ENCODE measurements at places on chromosomes 5 and 9.

- no peak for DNase-seq
Measured at GRCh38 chr5:128228008-128228407, 144.4 kb downstream of the SLC12A2 start.

DNA sequence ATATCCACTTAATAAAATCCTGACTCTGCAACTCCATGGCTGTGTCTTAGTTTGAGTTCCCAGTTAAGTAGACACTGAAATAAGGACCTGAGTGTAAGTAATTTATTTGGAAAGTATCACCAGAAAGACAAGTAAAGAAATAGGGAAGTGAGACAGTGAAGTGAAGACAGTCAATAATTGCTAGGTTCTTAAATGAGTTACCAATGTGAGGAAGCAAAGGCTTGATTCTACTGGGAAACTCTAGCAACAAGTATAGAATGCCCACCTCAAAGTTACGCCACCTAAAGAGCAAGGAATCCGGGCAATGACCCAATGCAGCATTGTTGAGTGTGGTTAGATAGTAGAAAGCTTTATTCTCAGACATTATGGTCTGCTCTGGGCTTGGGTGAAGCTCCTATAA lies 383.9 kb downstream of the TLR4 start:
- DNase-seq: no peak

GRCh38 chr5:5348576-5348975 lies 73.9 kb upstream of the ICE1 start:
- DNase-seq: no peak

DNA sequence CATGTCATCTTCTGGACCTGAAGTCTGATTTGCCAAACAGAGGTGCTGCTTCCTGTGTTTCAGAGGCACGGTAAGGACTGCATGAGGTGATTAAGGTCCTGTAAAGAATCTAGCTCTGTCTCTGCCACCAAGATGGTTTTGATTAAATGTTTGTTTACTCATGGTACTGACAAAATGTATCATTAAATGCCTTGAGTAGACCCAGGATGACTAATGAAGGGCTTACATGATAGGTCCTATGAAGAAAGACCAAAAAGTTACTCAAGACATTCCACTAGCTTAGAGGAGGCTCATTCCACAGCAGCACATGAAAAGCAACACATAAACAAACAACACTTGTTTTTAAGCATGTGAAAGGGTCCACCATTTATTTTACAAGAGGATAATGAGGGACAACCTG lies 100.9 kb downstream of the BOD1 start:
- DNase-seq: no peak

DNA sequence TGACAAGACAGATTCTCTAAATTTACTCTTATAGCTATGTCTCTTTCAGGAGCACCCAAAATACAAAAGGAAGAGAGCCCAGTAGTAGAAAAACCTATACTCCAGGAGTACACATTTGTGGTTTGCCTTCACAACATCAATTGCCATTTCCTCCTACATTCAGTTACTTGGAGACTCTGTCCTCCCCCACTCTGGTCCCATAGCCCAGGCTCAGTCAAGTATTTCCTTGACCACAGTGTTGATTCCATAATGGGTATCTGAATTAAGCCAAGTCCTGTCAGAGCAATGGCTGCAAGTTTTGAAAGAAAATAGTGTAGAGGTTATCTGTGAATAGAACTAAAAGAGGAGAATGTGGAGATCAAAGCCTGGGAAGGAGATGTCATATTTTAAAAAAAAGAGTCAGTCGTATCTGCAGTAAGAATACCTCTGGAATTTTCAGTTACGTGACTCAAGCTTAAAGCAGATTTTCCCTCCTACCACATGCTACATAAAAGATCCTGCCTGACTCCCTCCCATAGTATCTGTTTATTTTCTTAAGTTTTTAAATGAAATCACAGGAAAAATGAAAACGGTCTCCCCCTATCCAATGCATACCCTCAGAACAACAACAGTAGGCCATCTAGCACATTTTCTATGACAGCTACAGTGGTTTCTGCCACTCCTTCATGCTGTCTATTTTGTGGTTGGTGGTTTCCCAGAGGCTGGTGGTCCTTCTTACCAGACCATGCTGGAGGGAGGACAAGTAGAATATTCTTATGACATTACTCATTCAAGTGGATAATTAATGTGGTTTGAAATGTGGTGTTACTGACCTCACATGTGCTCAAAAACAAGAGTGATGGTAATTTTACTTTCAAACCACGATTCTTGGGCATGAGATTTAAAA lies 249.7 kb upstream of the TMEM161B start:
- no peak for DNase-seq

DNA sequence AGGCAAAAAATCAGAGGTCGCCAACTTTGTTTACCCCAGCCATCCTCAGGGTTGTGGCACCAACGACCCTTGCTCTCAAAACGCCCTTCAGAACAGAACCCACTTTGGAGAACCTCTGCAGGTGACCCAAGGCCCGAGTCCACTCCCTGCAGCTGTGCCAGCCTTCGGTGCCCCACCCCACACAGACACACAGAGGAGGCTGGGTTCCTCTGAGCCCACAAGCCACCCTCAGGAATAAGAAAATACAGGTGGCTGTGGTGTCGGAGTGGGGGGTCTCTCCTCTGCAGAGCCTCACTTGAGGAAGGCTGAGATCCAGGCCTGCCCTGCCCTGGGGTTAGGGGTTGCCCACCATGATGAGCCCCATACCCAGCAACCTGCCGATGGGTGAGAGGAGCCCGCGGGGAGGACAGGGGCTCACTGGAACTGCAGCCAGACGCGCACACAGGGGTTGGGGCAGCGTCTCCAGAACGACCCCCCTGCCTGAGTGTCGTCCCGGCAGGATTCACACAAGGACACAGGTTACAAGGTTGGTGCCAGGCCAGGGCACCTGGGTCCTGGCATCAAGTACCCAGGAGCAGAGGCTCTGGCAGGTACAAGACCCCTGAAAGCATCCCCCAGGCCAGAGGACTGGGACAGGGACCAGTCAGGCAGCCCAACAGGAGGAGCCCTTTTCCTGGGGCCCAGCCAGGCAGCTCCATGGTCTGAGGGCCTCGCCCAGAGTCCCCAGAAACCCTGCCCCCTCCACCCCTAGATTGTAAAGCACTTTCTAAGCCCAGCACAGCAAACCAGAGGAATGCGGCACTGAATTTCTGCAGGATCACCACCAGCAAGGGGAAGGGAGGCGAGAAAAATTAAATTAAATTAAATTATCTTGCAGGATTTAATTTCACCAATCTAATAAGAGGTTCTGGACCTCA lies 40.0 kb downstream of the NACC2 start:
- DNase-seq: no peak
